ENCODE measurements at places on chromosomes 5 and 9. TPM values are rescaled to one million over a fixed set of nuclear protein-coding genes. Genes with fewer than 3 reads are reported as not detected.

The GMCL2 gene
- total RNA-seq, result not detected

GRCh38 chr5:139862313-139862712, 66.7 kb downstream of the PSD2 start:
- H3K4me3 ChIP-seq, result no peak overlapping the region
- DNase-seq, result no peak
- no peaks in the 10 kb centered on the region for H3K36me3 ChIP-seq
- H3K27ac ChIP-seq, result no peak overlapping the region
- no peaks in the 10 kb centered on the region for H3K27me3 ChIP-seq

DNA sequence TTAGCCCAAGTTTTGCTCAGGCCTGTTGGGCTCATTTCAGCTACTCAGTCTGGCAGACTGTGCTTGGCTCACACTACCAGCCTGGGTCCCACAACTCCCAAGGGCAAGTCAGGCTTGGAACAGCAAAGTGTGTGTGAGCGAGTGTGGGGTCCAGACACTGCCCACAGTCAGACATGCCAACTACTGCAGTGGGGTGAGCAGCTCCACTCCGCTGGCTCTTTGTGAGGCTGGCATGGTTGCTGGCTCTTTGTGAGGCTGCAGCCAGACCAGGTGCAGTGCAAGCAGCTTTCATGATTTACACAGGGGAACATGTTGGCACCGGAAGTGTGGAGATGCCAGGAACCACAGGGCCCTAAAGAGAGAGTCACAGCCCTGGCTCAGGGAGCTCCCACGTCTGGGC, 606.7 kb upstream of the FAM174A start:
- H3K27ac ChIP-seq, result no peak overlapping the region
- H3K4me1 ChIP-seq, result no peaks in the 10 kb centered on the region
- no peaks in the 10 kb centered on the region for H3K27me3 ChIP-seq
- H3K36me3 ChIP-seq, result no peaks in the 10 kb centered on the region

DNA sequence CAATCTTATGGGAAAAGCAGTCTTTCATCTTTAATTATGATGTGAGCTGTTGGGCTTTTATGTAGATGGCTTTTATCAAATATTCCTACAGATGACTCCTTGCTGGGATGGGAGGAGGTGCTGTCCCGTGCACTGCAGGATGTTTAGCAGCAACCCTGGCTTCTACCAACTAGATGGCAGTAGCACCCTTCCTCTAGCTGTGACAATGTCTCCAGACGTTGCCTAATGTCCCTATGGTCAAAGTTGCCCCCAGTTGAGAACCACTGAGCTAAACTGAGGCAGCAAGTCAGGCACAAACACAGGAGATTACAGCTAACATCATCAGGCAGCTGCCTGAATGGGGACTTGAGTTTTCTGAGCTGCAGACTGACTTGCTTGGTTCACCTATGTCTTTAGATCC, 401.9 kb upstream of the PDE4D start:
- H3K36me3 ChIP-seq, result no peaks in the 10 kb centered on the region
- DNase-seq, result no peak
- H3K27me3 ChIP-seq, result no peaks in the 10 kb centered on the region
- no peak overlapping the region for H3K4me3 ChIP-seq
- H3K4me1 ChIP-seq, result no peaks in the 10 kb centered on the region
- H3K27ac ChIP-seq, result no peak overlapping the region

- H3K27ac ChIP-seq, result no peak overlapping the region
- no peaks in the 10 kb centered on the region for H3K36me3 ChIP-seq
- no peaks in the 10 kb centered on the region for H3K27me3 ChIP-seq
- no peak for DNase-seq
- no peak overlapping the region for H3K4me3 ChIP-seq
Measured at GRCh38 chr5:2270467-2270866, 387.7 kb upstream of the IRX4 start.

Data from CD4-positive, alpha-beta memory T cell (primary cell).